ENCODE measurements at places on chromosomes 4 and X.

DNA sequence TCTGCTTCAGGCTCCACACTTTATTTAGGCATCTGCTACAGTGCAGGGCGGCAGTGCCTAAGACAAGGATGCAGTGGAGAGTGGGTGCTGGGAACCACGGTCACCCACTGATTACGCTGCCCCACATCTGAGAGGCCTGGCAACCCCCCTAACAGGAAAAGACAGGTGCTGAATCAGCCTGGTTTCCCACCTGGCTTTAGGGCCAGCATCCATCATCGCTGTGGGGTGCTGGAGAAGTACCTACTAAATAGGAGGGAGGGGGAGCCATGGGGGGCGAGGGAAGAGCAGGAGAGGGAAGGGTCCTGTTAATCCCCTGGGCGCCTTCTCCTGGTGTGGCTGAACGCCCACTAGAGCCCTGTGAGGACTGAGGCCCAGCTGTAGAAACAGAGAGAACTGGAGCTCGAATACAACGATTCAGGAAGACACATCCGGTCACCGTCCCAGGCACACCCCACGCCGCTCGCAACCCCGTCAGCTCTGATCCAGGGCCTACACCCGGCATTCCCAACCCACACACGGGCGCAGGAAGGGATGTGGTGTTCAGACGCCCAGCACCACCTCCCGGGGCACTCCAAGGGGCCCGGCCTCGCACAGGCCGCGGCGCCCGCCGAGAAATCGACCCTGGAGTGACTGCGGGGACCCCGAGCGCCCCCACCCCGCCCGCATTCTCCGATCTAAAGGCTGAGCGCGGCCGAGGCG is 554 bp downstream of the DCTD start:
- peak; percentile 5 for DNase-seq

DNA sequence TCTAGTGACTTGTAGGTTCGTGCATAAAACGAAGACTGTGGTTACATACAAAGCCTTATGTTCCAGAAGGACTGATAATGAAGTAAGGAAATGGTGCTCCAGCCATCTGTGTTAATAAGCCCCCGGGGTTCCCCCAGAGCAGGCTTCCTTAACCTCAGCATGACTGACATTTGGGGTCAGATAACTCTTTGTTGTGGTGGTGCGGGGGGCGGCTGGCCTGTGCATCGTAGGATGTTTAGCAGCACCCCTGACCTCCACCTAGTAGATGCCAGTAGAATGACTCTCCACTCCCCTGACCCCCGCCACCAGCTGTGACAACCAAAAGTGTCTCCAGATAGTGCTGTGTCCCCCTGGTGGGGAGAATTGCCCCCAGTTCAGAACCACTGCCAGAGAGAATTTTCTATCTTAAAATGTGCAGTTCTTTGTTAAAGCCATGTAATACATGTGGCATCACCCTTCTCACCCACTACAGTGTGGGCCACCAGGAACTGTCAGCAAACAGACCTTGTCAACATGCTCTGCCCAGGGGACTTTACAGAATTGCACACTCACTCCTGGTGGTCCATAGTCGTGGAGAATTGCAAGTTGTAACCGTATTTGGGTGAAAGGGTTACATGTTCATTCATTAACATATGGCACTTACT is 7.5 kb downstream of the SH3KBP1 start:
- no peak for DNase-seq

GRCh38 chr4:987624-988513 is 1.0 kb downstream of the IDUA start:
- DNase-seq, result no peak

GRCh38 chr4:5469151-5469775 is 239.1 kb downstream of the EVC2 start:
- no peak for DNase-seq

- no peak for DNase-seq
These were observed 24.5 kb upstream of the CPLX1 start for GRCh38 chr4:850323-850945.

- DNase-seq, result no peak
These were observed 1079.9 kb upstream of the SLIT2 start for GRCh38 chr4:19171832-19172231.

GRCh38 chrX:116526010-116526409 is 63.2 kb upstream of the CT83 start:
- no peak for DNase-seq

GRCh38 chrX:13376857-13377549 is 57.1 kb upstream of the ATXN3L start:
- DNase-seq, result no peak

Data from stimulated activated CD4-positive, alpha-beta T cell treated with anti-CD3 and anti-CD28 coated beads, Interleukin-1b, Interleukin-23, amount 100 ng/mL, for 1 hour (primary cell).